ENCODE measurements at places on chromosomes 11 and 22.

DNA sequence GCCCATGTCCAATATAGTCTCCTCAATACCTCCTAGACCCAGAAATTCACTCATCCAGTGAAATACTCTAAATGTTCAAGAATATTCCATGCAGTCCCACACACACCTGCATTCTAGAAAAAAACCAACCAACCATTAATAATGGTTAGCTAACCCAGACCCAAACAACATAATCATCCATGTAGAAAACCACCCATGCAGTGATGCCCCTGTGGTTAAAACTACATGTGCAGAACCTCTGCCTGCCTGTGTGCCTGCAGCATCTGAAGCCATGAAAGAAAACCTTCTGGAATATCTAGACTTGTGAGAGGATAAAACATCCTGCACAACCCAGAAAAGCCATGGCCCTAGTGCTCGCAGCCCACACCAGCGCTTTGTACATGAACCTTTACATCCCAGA is 47.8 kb downstream of the SLC22A12 start:
- no peak for DNase-seq

DNA sequence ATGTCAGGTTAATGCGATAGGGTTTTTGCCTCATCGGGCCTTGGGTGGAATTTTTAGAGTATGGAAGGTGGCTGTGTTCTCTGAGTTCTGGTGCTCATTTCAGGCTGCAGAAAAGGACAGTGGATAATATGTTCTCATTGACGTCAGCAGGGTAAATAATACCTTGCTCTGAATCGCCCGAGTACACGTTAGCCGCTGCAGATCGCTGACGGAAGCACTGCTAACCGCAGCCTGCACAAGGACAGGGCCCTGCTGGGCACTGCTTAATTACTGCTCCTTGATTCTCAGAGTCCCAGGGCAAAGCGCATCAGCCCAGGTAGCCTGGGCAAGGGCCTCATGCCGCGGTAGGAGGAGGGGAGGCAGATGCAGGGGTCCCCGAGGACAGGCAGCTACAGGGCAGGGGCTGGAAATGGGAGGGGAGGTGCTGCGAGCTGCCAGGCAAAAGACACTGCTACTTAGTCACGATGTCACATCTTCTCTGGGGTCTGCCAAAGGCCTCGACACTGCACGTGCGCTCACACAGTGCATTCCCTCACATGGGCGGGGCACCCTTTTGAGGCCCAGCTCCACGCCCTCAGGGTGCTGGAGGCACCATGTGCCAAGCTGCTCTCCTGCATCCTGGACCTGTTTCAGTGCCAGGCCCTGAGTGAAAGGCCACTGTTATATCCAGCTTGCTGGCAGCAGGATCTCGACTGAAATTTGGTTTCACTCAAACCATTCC is 35.2 kb downstream of the PPP2R1B start:
- no peak for DNase-seq

GRCh38 chr22:26912655-26913345 is 255.4 kb downstream of the MIAT start:
- no peak for DNase-seq

DNA sequence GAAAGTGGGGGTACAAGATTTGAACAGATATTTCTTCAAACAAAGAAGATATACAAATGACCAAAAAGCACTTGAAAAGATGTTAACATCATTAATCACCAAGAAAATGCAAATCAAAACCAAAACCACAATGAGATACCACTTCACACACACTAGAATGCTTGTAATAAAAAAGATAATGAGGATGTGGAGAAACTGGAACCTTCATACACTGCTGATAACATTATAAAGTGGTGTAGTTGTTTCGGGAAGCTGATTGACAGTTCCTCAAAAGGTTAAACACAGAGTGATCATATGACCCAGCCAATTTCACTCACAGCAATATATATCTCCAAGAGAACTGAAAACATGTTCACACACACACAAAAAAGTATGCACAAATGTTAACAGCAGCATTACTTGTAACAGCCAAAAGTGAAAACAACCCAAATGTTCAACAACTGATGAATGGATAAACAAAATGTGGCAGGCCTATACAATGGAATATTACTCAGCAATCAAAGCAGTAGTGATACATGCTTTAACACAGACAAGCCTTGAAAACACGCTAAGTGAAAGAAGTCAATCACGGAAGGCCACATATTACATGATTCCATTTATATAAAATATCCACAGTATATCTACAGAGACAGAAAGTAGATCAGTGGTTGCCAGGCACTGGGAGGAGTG is 15.1 kb downstream of the PITPNB start:
- no peak for DNase-seq

DNA sequence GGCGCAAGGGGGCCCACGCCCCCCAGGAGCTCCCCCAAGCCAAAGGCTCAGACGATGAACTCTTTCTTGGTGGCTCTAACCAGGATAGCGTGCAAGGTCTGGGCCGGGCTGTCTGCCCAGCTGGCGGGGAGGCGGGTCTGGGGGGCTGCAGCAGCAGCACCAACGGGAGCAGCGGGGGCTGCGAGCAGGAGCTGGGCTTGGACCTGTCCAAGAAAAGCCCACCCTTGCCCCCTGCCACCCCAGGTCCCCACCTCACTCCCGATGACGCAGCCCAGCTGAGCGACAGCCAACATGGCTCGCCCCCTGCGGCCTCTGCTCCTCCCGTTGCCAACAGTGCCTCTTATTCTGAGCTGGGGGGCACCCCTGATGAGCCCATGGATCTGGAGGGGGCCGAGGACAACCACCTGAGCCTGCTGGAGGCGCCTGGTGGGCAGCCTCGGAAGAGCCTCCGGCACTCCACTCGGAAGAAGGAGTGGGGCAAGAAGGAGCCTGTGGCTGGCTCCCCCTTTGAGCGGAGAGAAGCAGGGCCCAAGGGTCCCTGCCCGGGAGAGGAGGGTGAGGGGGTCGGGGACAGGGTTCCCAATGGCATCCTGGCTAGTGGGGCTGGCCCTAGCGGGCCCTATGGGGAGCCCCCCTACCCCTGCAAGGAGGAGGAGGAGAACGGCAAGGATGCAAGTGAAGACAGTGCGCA is 21.6 kb upstream of the TMEM191C start:
- DNase-seq, result no peak

DNA sequence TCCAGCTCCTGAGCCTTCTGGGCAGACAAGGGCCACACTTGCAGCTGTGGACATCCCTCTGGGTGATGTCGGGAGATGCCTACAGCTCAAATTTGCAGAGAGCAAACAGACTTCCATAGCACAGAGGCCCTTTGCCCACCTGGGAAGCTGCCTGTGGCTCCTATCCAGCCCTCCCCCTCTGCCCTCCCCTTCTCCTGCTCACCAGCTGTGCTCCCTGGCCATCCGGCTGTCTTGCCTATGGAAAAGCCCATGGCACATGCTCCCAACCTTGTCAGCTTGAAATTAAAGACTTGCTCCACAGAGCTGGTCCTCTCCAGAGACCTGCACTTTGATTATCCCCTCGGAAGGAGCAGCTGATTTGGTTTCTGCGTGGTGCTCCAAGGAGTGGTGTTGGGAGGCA is 118.9 kb upstream of the NECTIN1 start:
- DNase-seq, result no peak

- DNase-seq, result no peak
Observed at GRCh38 chr11:28009996-28010395, 98.0 kb downstream of the KIF18A start.

DNA sequence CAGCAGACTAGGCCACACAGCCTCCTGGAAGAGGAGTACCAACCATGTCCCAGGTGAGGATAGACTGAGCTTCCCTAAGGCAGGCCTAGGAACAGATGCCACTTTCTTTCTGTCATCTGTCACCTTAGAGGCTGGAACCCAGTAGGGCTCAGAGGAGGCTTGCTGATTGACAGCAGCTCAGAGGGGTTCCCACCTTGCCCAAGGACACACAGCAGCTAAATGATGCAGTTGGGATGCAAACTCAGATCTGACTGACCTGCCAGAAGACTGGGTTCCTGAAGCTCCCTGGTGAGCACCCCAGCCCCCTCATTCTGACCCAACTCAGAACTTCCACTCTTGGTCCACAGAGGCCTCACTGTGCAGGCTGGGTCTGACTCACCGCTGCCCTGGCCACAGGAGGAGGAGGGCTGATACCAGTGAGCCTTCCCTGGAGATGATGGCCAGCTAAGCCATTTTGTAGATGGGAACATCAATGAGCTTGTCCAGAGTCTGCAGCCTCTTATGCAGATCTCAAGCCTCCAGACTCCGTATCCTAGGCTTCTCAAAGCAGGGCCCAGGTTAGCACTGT is 14.0 kb downstream of the CAPN5 start:
- DNase-seq, result no peak

DNA sequence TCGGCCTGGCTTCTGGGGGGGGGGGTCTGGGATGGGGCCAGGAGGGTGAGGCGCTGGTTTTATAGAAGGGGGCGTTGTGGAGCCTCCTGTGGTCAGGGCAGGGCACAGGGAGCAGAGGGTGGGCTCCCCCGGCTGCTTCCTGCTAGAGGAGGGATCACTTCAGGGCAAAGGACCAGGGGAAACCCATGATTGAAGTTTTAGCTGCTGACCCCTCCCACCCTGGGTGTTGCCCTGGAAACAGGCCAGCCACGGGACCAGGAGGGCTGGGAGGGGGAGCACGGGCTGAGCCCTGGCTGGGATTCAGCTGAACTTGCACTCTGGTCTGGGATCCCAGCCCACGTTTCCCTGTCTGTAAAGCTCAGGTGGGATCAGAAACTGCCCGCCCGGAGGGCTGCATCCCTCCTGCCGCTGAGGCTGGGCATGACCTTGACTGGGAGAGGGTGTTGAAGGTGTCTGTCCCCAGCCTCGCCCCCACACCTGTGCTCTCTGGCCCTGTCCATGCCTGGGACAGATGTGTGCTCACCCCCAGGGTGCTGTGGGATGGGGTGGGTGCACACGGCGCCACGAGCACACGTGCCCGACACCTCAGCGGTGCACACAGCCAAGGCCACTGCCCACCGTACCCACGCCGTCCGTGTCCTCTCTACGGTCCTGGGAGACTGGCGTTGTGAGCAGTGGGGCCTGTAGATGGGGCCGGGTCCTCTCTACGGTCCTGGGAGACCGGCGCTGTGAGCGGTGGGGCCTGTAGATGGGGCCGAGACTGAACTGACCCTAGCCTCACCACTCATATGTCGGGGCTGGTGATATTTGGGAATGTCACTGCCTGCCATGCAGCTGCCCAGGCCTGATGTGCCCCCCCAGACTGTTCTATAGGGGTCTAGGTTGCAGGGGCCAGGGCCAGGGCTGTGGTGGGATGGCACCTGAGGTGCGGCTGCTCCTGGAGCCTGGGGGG is 2.3 kb downstream of the TSPAN4 start:
- no peak for DNase-seq

- no peak for DNase-seq
Observed at GRCh38 chr11:22780952-22781593, 48.5 kb downstream of the SVIP start.

GRCh38 chr11:128195756-128196155 is 391.6 kb downstream of the ETS1 start:
- DNase-seq, result no peak

GRCh38 chr22:44024288-44024921 is at the start of gene PARVB:
TSS of gene PARVB (plus strand) at chr22:44024302. CDS start at chr22:44024340, 38 bp downstream.
- no peak for DNase-seq

DNA sequence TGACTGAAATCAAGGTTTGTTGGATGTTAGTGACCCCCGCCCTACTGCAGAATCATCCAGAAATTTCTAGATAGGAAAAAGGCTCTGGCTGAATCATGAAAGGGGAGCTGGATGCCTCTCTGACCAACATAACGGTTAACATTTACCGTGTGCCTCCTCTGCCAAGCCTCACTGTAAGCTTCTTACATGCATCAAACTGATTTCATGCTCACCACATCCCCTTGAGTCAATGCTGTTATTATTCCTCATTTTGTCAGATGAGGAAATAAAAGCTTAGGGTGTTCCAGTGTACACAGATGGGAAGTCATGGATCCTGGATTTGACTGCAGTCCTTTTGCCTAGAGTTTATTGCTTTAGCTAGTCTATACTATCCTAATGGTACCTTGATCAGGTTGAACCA is 5.9 kb upstream of the HMOX1 start:
- no peak for DNase-seq

DNA sequence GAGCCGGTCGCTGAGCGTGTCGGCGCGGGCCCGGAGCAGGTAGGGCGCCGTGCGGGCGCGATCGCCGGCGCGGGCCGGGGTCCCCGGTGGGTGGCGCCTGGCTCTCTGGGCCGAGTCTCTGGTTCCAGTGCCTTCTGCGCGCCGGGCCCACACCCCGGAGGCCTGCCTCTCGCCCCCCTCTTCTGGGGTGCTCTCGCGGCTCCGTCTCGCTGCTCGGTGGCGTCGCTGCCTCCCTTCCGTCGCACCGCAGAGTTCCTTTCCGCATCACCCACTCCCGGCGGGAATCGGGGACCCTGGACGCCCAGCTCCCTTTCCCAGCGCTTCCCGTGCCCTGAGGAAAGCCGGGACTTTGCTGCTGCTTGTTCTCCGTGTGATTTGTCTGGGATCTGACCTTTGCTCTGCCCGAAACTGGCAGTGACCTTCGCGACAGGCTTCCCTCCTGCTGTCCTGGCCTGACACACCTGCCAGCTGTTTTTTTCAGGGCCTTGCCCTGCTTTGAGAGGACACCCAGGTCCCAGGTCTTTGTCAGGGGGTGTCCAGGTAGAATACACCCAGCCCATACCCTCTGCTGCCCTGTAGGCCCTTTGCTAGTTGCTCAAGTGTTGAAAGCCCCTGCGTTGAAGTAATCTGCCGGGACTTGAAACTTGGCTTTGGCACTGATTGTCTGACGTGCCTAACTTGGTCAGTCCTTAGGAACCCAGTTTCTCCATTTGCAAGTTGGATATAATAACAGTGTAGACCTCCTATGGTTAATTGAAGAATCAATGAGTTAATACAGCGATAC is 711 bp downstream of the FDX1 start:
- no peak for DNase-seq

DNA sequence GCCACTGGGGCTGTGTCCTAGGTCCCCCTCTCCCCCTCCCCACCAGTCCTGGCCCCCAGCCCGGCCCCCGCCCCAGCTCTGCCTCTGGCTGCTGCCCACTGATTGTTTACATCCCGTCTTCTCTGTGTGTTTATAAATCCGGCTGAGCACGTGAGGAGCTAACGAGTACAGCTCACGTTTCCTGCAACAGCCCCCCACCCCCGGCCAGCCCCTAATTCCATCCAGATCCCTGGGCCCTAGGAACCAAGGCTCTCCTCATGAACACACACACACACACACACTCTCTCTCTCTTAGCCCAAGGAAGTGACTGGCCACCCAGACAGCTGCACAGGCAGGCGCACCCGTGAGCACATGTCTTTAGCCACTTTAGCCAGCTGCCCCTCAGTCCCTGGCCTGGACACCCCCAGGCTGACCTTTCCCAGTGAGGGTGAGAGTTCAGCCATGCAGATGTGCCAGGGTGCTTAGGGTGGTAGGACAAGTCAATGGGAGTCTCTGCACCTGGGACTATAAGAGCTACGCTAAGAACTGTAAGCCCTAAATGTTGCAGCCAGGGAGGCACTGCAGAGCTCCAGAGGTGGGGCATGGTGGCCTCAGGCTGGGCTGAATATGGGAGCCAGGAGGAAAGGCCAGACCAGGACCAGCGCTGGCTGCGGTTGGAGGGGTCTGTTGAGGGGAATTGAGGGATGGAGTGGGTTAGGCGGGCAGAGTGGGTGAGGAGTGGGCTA is 2.9 kb downstream of the CLCF1 start:
- DNase-seq, result no peak

GRCh38 chr11:64510759-64511158 is 80.3 kb upstream of the SLC22A12 start:
- no peak for DNase-seq

- DNase-seq, result no peak
Observed at GRCh38 chr11:5815534-5815933, 6.8 kb downstream of the OR52N2 start.

GRCh38 chr11:76574406-76574805 is 96.1 kb downstream of the LRRC32 start:
- DNase-seq, result no peak

GRCh38 chr11:128968916-128969315 is 26.2 kb upstream of the TP53AIP1 start:
- DNase-seq, result no peak

- peak; percentile 25 for DNase-seq
Observed at GRCh38 chr11:126079621-126080124, 17.0 kb upstream of the CDON start.

All from NCI-H1105 (cell line).